Germinal center (tissue), 1 donor: ENCODE measurements at places on chromosomes 7 and 10.
A peak's percentile ranks its signal among the peaks of the same experiment; 100 is the strongest.

DNA sequence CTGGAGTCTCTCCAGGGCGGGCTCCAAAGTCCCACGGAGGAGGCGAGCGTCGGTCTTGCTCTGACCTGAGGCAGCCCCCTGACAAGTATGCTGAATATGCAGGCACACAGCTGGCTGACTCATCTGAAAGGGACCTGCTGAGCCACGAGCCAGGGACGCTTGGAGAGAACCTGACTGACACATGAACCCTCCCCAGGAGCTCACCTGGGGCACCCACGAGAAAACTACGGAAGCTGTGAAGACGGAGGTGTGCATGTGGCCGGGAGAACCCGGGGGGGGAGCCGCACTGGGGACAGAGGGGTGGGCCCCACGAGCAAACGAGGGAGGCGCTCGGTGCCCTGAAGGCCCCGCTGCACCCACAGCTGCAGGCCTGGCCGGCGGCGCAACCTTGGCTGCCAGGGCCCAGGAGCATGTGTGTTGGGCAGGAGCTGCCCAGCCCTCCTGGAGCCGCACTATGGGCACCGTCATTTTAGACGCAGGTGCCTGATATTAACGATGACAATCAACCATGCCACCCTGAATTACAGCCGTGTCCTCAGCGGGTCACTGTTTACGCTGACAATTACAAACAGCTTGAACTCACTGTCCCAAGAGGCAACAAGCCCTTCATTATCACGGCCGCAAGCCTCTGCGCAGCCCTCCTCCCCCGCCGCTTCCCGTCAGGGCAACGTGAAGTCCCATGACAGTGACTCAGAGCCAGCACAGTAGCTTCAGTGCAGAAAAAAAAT lies 64.7 kb downstream of the DIP2C start:
- DNase-seq = no peak

GRCh38 chr10:14625192-14625631 lies 149.5 kb downstream of the FAM107B start:
- no peak for DNase-seq

DNA sequence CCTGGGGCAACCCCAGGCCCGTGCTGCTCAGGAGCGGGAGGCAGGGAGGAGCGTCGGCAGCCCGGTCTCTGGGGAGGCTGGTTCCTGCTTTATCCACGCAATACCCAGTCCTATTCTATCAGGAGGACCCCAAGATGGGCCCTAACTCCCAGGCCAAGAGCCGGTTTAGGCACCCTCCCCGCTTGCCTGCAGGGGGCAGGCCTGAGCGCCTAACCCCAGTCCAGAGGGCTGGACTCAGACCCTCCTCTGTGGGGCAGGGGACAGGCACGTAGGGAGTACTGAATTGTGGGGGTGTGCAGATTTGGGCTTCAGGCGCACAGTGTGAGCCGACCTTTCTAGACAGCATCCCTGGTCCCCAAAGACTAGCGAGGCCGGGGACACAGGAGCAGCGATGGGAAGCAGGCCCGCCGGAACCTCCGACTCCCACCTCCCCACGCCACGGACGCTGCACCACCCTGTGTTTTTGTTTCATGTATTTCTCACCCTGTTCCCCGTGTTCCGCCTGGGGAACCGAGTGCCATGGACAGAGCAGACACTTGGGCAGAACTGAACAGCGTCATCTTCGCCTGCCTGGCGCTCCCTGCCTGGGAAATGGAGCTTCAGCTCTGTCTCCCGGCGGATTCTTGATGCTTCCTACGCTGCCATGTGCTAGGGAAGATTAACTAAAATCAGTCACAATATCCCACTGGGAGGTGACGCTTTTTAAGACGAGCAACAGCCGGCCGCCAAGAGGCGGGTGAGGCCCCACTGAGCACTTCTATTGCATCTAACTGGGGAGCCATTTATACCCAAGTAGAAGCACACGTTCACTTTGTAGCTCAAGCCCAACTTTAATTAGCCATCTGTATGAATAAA lies 5.3 kb downstream of the NUDT1 start:
- peak; percentile 58 for DNase-seq

- DNase-seq = no peak
Measured at GRCh38 chr10:95935429-95935828, 27.7 kb downstream of the CC2D2B start.

GRCh38 chr10:30160271-30160982 lies 101.0 kb upstream of the JCAD start:
- DNase-seq = no peak

GRCh38 chr7:66539902-66540375 lies 88.7 kb upstream of the KCTD7 start:
- DNase-seq = no peak

- no peak for DNase-seq
Measured at GRCh38 chr7:158705234-158705850, 738 bp upstream of the NCAPG2 start.

GRCh38 chr7:117220836-117221235 lies 102.0 kb downstream of the WNT2 start:
- DNase-seq = no peak

DNA sequence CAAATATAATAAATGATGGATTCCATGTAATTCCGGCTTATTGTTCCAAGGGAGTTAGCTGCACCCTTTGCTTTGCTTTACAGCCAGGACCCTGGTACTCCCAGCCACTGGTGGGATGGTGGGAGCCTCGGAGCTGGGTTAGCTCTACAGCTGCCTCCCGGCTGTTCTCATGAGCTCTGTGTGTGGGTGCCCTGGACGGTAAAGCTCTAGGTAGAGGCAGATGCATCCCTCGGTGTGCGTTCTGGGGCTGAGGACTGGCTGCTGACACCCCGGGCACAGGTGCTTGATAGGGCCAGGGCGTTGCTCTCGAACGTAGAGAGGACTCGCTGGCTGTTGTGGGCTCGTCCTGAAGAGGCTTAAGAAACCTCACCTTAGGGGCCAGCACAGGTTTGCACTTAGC lies 50.1 kb downstream of the PFKP start:
- DNase-seq = no peak

GRCh38 chr7:7242899-7243298 lies 60.6 kb downstream of the C1GALT1 start:
- no peak for DNase-seq

DNA sequence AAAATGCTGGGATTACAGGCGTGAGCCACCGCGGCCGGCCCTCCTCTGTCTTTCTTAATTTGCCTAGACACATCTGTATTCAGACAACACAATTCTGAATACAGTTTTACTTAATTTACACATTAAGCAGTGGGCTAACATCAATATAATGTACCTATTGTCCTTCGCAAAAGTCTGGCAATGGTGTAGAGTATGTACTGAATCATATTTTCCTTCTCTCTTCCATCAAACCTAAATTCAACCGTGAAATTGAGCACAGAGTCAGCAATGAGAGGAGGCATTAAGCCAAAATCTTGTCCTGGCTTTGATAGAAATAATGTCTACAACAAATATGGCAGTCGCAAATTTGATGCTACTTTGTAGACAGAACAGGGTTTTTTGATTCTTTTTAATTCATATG lies 30.4 kb downstream of the FZD9 start:
- DNase-seq = no peak

DNA sequence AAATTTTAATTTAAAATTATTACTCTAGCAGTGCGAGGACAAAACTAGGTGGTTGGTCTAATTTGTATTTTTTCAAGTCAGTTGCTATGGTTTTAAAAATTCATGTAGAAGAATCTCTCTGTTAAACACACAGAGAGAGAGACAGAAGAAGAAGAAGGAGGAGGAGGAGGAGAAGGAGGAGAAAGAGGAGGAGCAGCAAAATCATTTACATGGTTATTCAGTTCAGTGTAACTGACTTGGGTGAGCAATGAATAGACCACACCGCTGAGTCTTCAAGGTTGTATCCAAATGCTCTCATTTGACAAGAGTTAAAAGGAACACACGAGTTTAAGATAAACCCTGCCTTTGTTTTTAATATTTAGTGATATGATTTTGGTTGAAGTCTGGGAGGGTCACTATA lies 131.1 kb downstream of the PDE1C start:
- no peak for DNase-seq

GRCh38 chr10:54063514-54063913 lies 737.5 kb downstream of the PCDH15 start:
- DNase-seq = no peak

GRCh38 chr7:2493205-2494164 lies 17.3 kb upstream of the GRIFIN start:
- DNase-seq = no peak

DNA sequence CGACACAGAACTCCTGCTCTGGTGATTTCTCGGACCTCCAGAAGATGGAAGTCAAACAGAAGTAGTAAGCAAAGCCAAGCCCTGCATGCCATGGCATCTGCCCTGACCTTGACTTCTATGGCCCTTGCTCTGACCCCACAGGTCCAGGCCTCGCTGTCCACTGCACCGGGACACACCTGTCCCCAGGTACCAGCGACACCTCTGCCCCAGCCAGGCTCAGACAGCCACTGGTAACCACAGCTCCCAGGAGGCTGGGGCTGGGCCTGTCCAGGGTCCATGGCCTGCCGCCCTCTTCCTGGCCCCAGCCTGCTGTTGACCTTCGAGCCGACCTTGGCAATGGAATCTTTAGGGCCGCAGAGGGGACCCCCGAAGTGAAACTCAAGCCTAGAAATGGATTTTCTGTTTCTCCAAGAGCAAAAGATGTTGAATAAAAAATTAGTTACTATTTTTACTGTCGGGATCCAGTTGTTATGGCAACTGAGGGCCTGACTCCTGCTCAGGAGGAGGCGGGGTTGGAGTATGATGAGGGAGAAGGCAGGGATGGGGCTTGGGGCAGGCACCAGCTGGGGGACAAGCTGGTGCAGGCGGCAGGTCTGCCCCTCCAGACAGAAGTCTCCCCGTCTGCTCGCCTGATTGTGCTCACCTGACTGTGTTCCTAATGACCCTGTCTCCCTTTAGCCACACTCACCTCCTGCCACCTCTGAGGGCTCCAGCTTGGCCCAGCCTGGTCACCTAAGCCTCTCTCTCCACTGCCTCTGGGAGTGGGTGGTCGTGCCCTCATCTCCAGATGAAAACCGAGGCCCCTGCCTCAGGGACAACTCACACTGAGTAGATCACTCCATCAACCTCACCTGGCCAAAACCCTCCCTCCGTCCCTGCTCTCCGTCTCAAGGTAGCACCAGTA lies 4.1 kb upstream of the MMD2 start:
- no peak for DNase-seq
